HuH-7.5 (cell line): ENCODE measurements at places on chromosomes 2 and 18.
A peak's percentile ranks its signal among the peaks of the same experiment; 100 is the strongest.

DNA sequence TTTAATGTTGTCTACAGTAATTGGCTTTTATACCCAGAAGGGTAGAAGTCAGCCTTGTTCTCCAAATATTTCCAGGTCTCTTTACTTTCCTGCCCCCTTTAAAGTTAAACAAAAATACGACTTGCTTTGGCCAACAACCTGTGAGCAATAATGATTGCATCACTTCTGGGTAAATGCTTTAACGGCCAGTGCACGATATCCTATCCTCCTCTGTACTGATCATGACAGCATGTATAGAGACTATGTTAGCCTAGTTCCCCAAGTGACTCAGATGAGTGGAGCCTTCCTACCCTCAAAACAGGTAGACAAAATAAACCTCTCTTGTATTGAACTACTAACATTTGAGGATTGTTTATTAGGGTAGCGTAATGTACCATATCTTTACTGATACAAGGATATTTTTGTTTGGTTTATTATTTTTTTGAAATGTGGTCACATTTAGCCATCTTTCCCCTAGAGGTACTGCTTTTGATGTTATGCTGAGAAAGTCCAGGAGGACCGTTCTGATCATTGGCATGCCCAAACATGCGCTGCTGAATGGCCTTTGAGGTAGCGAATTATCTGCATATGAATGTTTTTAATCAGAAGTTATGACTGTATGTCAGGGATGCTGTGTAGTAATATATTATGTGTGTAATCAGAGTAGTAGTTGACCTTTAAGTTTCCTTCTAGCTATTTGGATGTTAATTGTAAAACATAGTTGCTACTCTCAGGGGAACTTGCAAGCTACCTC, 262.6 kb upstream of the DCC start:
- DNase-seq = no peak

- no peak for DNase-seq
Observed at GRCh38 chr2:40751981-40752380, 300.1 kb upstream of the SLC8A1 start.

- DNase-seq = no peak
Observed at GRCh38 chr2:136057023-136057801, 60.7 kb downstream of the CXCR4 start.

- DNase-seq = no peak
Observed at GRCh38 chr2:69933839-69934613, 19.1 kb downstream of the MXD1 start.

GRCh38 chr2:224861266-224861665, 145.1 kb upstream of the CCDC195 start:
- no peak for DNase-seq

DNA sequence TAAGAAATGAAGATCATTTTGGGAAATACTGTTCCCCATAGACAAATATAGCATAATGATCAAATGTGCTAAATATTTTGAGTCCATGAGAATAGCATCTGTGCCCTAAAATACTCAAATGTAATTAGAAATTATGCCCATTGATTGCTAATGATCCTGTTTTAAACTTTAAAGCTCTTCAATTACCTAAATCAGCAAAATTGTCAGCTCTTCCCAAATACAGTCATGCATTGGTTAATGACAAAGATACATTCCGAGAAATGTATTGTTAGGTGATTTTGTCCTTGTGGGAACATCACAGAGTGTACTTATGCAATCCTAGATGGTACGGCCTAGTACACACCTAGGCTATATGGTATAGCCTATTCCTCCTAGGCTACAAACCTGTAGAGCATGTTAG, 89.7 kb downstream of the NEB start:
- no peak for DNase-seq

DNA sequence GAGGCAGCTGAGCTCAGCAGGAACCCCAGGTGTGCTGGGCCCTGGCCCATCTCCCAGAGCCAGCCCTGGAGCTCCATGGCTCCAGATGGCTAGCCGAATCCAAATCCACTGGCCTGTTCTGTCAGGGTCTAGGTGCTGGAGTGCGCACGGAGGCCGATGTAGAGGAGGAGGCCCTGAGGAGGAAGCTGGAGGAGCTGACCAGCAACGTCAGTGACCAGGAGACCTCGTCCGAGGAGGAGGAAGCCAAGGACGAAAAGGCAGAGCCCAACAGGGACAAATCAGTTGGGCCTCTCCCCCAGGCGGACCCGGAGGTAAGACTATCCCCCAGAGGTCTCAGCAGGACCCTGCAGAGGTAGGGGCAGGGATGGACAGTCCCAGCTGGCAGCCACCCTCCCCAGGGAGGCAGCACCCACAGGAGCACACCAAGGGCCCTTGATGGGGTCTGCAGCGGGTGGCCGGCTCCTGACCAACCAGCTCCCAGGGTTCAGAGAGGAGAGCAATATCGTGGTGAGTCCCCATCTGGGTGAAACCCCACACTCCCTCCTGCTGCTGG, 26.1 kb upstream of the PRLH start:
- no peak for DNase-seq

DNA sequence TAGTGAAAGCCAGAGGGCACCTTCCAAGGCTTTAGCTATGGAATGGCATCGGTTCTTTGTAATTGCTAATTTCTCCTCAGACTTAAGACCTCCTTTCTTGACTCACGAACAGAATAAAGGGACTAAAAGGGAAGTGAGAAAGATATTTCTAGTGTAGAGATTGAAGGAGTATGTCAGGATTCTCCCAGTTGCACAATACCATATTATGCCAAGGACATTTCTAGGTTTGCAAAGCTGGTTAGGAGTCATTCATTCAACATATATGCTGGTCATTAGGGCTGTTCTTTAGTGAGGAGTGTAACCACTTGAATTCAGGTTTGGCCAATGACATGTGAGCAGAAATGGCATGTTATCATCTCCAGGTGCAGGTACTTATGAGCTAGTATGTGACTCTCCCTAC, 7.4 kb downstream of the REEP1 start:
- DNase-seq = no peak

- DNase-seq = no peak
Observed at GRCh38 chr2:437756-438393, 150.0 kb upstream of the ALKAL2 start.

DNA sequence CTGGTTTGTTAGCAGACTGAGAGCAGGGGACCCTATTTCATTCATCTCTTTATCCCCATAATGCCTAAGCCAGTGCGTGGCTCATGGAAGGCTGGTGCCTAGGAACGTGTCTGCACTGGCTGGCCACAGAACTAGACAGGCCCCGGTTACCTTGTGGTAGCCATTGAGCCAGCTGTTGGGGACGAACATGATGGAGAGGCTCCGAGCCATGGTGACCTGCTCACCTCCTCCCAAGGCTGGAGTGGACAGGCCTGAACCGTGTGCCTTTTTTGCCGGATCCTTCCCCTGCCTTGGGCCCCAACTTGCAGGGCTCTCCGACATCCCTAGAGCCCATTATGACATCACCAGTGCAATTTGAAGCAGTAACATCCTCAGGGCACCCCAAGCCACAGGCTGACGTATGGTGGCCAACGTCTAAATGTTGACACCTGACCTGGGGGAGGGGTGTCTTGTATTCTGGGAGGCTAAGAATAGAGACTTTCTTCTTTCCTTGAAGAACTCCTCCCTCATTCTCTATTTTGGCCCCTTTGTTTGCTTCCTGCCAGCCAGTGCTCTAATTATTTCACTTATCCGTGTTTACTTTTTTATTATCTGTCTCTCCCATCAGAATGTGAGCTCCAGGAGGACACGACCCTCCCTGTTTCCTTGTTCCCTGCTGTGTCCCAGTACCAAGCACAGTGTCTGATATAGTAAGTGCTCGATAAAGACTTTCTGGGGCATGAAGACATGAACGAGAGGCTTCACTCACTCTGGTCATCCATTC, 12.2 kb upstream of the DNPEP start:
- DNase-seq = no peak

- DNase-seq = no peak
Observed at GRCh38 chr2:100784681-100785080, 35.3 kb upstream of the NPAS2 start.

DNA sequence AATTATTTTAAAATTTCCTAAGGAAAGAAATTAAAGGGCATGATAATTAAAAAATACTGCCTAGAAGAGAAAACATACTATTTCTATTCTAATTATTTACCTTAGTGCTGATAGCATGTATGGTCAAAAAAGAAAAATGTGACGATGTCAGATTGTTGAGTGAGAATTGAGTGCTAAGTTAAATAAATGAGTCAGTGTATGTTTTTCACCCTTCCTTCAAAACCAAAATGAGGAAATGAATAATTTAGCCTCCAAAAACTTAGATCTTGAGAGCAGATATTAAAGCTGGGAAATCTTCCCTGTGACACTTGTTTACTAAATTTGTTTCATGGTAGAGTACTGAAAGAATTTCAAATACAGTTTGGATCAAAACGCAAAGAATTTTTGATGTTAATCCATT, 58.6 kb upstream of the NYAP2 start:
- no peak for DNase-seq

GRCh38 chr18:49020621-49021021, 69.9 kb upstream of the SMAD7 start:
- no peak for DNase-seq

- DNase-seq = no peak
Observed at GRCh38 chr18:13461936-13462335, 243.4 kb downstream of the LDLRAD4 start.

DNA sequence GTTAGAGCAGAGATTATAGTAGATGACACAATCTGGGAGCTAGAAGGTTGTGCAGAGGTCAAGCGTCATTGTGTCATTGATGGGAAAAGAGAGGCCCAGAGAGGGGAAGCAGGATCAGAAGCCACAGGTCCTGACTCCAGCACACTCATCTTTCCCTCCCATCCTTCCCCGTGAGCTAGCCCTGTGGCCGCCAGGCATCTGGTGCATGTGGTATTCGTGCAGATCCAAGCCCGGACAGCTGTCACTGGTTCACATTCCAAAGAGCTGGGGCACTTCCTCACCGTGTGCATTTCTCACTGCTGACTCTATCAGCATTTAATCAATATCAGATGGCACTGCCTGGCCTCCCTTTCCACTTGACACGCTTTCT, 94.1 kb upstream of the THOC1 start:
- peak; percentile 62 for DNase-seq

GRCh38 chr2:18800240-18800971, 211.0 kb upstream of the NT5C1B start:
- DNase-seq = peak; percentile 32

GRCh38 chr2:194443926-194444325, 1213.1 kb upstream of the SLC39A10 start:
- no peak for DNase-seq

- no peak for DNase-seq
Observed at GRCh38 chr2:27954221-27954673, 63.7 kb downstream of the BABAM2 start.

DNA sequence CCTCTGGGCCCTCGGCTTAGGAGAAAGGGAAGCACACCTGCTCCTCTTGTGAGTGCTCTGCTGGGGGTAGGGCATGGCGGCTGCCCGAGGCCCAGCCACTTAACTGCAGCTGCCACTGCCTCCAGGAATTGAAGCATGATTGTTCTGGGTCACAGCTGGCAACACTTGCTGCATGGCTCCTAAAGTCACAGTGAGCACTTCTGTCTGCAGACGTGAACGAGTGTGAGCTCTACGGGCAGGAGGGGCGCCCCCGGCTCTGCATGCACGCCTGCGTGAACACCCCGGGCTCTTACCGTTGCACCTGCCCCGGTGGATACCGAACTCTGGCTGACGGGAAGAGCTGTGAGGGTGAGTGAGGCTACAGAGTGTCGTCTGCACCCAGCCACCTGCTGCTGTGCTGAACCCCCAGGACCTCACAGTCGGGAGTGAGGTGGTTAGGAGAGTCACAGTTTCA, 44.4 kb downstream of the FBLN7 start:
- no peak for DNase-seq

GRCh38 chr2:99811544-99811943, 321.7 kb upstream of the REV1 start:
- no peak for DNase-seq

- DNase-seq = no peak
Observed at GRCh38 chr2:8039732-8040131, 642.1 kb upstream of the ID2 start.

GRCh38 chr18:47748093-47748796, 182.2 kb downstream of the SMAD2 start:
- DNase-seq = no peak

DNA sequence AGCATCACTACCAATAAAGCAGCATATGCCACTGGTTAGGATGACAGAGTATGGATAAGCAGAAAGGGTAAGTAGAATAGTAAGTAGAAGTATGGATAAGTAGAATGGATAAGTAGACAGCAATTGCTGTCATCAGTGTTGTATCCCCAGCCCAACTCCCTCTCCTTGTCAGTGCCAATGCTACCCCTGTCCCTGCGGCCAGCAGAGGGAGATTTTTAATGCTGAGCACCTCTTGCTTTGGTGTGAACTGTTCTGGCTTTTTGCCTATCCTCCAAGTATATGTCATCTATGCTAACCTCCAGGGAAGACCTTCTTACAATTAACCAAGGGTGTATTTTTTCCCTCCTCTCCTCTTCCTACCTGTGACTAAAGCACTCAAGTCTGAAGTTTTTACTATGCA, 136.7 kb upstream of the SPHKAP start:
- no peak for DNase-seq

DNA sequence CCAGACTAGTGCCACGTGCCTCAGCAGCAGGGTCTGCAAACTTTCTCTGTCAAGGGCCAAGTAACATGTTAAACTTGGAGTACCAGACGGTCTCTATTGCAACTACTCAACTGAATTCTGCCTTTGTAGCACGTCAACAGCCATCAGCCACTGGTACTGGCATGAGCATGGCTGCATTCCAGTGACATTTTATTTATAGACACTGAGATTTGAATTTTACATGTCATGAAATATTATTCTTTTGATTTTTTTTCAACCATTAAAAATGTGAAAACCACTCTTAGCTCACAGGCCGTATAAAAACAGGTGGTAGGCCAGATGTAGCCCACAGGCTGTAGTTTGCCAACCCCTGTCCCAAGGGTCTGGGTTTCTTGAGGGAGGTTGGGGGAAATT, 199.7 kb downstream of the TPGS2 start:
- DNase-seq = no peak

GRCh38 chr2:240213476-240214421, 73.3 kb upstream of the OTOS start:
- DNase-seq = no peak

- DNase-seq = peak; percentile 11
Observed at GRCh38 chr18:63994783-63995399, 25.0 kb downstream of the SERPINB8 start.

- DNase-seq = no peak
Observed at GRCh38 chr2:67515538-67515937, 118.4 kb downstream of the ETAA1 start.

DNA sequence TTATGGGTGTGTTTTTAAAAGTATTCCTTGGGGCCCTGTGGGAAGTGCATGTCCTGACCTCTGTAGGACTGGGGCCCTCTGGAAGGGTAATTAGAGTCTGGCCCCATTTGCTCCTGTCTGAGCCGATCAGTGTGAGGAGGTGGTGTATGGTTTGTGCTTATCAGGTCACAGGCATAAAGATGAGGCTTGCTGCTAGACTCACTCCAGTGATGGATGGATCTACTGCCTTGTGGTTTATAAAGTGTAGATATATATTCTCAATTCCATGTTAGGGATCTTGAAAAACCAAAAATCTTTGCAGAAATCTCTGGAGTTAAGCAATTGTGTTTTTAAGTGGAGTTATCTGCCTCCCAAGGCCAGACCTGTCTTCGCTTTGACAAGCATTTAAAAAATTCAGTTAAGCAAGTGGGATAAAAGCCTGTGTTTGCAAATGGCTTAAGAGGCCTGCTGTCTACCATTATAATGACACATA, 182.4 kb downstream of the PTPRM start:
- no peak for DNase-seq

- DNase-seq = no peak
Observed at GRCh38 chr2:136281281-136282114, 163.5 kb upstream of the CXCR4 start.

GRCh38 chr2:63544017-63544627, 44.2 kb downstream of the WDPCP start:
- no peak for DNase-seq

- no peak for DNase-seq
Observed at GRCh38 chr2:135948141-135948540, 37.3 kb downstream of the DARS1 start.
